Vagina (tissue), 2 donors: ENCODE measurements at places on chromosomes 5 and 9.

DNA sequence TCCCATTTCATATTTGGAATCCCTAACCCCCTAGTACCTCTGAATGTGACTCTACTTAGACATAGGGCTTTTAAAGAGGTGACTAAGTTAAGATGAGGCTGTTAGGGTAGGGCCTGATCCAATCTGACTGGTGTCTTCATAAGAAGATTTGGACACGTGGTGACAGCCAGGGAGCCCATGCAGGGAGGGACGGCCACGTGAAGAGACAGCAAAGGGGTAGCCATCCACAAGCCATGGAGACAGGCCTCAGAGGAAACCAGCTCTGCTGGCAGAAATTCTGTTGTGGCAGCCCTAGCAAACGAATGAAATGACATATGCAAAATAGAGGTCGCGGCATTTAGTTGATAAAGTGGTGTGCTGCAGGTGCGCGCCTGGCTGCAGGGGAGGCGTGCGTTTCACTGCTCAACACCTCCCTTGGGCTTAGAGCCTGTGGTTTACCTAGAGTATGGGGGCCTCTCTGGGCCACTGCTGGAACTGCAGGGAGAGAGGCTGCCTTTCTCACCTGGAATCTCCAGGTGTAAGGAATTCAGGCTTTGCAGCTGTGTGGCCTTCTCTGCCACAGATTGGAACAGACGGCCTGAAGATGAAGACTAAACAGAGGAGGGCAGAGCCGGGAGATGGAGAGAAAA lies 7.1 kb upstream of the AFAP1L1 start:
- DNase-seq: no peak

DNA sequence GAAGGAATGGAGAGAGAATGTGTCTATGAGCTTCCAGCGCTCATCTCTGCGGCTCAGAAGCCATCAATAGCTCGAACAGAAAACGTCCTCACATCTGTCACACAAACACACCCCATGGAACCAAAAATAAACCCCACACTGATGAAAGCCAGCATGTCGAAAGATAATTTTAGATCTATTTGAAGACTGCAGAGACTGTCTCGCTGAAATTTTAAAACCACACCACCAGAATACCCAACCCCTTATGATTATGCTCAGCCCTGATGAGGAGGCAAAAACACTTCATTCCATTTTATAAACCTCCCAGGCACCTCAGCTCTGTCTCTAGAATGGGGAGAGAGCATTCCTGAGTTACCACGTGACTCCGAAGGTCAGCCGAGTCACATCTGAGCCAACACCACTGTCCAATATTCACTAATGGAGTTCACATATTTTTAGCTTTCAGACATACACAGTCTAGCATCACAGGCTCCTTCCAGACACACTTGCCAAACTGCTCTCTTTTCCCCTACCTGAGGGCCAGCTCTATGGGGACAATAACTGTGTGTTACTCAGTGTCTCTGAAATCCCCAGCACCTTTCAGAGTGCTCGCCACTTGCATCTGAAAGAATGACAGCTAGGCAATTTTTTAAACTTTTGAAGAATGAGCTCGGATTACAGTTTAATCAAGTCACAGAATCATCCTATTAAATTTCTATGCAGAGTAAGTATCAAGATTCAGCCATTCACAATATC lies 63.2 kb downstream of the SERINC5 start:
- DNase-seq: no peak

GRCh38 chr5:34061993-34062392 lies 19.0 kb upstream of the C1QTNF3 start:
- no peak for DNase-seq

DNA sequence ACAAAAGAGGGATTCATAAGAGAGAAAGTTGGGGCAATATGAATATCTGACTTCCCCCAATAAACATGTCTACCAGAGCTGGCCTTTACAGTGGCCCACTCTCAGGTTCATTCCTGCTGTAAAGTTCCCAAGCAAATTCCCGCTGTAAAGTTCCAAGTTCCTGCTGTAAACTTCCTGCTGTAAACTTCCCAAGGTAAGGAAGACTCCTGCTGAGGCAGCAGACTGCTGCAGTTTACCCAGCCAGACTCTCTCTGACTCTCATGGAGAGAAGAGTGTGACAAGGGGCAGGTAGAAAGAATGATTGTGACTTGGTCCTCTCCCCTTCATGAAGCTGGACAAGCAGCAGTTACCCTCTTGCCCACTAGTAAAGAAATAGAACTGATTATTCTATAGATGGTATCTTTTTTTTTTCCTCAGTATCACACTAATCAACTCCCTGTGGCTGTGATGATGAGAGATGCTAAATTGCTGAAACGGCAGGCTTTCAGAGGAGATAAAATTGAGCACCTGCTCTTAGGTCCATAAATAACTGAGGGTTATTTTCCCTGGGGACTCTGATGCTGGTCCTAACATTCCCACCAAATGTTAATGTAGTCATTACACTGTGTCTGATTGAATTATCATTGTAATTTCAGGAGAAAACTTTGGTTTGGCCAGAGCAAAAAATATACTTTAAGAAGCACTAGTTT lies 220.4 kb downstream of the PARP8 start:
- no peak for DNase-seq

DNA sequence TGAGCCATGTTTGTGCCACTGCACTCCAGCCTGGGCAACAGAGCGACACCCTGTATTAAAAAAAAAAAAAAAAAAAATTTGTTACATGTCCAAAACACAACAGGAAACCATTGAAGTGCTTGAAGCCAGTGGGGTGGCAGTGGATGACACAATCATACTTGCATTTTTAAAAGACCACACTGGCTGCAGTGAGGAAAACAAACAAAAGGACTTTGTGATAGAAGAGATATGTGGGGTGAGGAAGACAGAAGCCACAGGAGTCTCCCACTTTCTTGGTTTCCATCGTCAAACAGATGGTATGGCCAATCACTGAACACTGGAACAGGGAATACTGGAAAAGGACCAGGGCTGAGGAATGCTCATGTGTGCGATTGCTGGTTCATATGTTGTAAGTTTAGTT lies 20.9 kb upstream of the COMMD10 start:
- no peak for DNase-seq

- DNase-seq: no peak
Measured at GRCh38 chr9:110975278-110975677, 63.0 kb downstream of the LPAR1 start.

DNA sequence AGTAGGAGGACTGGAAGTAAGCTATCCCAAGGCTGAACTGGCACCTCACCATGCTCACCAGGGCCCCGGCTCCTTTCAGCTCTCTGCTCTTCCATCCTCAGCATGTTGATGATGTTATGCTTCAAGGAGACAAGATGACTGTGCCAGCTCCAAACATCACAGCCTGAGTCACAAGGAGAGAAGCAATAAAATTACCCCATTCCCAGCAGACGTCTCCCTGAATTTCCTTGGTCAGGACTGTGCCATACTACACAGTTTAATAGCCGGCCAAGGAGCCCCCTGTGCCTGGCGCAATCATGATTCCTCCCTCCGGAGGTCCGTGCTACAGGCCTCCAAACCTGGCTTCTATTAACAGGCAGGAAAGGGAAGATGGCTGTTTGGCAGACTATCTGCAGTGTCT lies 51.2 kb upstream of the ROR2 start:
- DNase-seq: no peak

DNA sequence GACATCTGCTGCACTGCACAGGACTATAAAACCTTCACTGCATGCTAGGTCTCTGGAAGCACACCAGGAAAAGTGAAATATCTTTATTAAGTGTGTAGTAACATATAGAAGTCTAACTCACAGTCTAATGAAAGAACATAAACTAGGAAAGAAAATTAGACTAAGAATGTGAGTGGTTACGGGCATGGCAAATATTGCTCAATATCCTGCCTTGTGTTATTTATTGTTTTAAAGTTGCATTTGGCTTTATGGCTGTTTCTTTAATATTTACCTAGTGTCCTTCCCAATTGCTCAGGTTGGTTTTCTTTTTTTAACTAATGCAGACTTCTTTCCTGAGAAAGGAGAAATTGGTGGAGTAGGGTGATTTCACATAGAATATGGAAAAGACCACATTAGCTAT lies 342.4 kb downstream of the KIAA0825 start:
- no peak for DNase-seq

GRCh38 chr9:37989701-37990100 lies 79.3 kb downstream of the SHB start:
- no peak for DNase-seq

DNA sequence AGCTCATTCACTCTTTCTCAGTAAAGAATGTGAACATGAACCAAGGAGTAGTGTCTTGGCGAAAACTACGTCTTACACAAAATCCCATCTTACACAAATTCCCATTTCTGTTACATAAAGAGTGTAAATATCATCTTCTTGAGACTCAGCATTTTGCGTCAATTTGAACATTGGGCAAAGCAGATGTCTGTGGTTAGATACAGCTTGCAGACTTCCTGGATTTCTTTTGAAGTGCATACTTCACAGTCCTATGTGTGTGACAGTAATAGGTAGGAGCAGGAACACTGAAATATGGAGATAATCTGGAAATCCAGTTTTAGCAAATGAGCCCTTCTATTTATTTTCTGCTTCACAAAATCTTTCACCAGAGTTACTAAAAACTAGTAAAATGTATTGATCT lies 58.8 kb downstream of the C6 start:
- DNase-seq: no peak

DNA sequence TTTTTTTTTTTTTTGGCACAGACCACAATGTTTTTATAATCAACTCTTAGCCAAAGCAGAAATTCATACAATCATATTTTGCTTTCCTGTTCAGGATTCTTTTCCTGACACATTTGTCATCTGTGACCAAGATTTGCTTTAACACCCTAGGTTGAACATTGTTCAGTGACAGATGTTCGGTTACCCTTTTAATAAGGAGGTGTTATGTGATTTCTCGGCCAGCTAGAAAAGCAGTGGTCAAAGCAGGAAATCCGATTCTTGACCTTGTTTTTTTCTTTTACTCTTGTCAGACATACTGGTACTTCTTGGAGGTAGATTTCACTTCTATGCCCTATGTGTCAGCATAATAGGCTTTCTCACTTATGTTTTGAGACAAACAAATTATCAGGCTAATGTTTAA lies 335.3 kb upstream of the ACTBL2 start:
- DNase-seq: no peak

- DNase-seq: no peak
Measured at GRCh38 chr9:82109626-82110025, 121.1 kb downstream of the SPATA31D1 start.

DNA sequence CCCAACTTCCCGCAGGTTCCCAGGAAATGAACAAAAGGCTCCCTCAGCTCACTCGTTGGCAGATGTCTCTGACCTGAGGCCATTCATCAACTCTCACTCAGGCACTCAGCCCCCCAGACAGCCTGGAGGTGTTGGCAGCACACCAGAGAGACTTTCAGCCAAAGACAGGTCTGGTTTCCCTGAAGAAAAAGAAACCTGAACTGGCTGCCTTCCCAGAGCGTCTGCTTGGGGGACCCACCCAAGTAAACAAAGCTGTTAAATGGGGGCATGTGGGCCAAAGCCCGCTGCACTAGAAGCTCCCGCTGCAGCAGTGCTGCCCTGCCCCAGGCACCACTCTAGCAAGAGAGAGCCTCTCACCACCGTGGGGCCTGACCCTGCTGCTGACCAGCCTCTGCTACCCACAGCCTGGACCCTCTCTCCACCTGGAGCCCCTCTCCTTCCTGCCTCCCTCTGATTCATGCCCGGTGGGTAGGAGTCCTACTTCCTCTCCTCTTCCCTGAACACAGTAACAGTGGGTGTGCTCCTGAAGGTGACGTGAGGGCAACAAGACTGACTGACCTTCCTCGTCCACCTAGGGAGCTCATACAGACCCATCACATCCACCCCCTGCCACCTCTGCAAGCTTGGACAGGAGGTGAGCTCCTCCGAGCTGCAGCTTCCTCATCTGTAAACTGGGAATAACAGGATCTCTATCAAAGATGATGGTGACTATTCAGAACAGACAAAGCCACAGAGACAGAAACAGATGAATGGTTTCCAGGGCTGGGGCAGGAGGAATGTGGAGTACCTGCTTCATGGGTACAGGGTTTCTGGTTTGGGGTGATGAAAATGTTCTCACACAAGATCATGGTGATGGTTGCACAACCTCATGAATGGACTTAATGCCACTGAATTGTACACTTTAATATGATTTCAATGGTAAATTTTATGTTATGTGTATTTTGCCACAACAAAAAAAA lies 31.0 kb upstream of the GABRP start:
- DNase-seq: no peak

DNA sequence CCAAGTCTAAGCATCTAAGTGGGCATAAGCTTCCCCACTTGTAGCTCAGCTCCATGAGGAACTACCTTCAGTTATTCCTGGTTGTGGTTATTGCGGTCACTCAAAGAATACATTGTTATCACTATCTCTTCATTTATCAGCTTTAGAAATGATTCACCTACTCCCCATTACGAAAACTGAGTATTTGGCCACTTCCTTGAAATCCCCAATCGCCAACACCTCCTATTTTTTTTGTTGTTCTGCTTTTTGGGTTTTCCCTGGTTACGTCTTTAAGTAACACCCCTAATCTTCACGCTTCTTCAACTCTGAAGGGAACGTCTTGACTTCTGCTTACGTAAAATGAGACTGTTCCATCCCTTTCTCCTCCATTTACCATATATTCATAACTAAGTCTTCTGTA lies 20.7 kb downstream of the MAPK9 start:
- no peak for DNase-seq

GRCh38 chr9:32441678-32442077 lies 57.2 kb downstream of the ACO1 start:
- DNase-seq: no peak

- no peak for DNase-seq
Measured at GRCh38 chr5:169870211-169870610, 110.1 kb downstream of the INSYN2B start.

GRCh38 chr5:169390265-169390664 lies 89.3 kb upstream of the SLIT3 start:
- no peak for DNase-seq

GRCh38 chr5:95956021-95956899 lies 5.4 kb downstream of the ELL2 start:
- no peak for DNase-seq

DNA sequence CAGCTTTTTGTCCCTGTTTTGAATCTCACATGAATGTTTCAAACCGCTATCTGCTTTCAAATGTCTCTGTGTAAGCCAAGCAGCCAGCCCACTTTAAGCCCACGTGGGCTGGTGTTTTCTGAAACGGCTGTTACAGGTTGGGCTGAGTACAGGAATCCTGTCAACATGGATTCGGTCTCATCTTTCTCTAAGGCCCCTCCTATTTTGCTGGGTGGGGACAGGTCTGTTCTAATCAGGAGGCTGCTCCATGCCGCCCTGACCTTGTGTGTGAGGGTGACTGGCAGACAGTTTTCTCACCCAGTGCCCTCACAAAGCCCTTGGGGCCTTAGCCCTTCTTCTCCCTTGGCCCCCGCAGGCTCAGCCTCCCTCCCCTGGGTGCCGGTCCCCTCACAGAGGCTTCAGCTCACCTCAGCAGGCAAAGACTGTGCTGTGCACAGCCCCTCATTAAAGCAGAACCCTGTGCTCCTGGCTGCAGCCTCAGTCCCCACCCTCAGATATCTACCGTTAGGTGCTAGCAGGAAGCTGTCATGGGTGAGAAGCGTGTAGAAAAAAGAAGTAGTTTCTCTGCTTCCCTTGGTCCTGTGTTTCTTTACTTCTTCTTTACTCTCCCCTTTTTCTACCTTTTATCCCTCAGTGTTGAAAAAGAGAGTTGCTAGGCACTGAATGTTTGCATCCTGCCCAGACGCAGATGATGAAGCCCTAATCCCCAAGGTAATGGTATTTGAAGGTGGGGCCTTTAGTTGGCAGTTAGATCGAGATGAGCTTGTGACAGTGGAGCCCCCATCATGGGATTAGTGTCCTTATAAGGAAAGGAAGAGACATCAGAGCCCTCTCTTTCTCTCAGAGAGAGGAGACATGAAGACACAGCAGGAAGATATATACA lies 205.7 kb downstream of the ADAMTS12 start:
- DNase-seq: no peak
